ENCODE measurements at places on chromosomes 7 and 10. TPM values are rescaled to one million over a fixed set of nuclear protein-coding genes. Genes with fewer than 3 reads are reported as not detected.

The OPN1SW gene
- total RNA-seq = not detected

The SLC25A40 gene
- total RNA-seq = 27.2 TPM

The TMEM140 gene
- 0.92 TPM for total RNA-seq

The ELN gene
- total RNA-seq = 33.2 TPM

The NPSR1 gene
- total RNA-seq = 1.8 TPM

The NPC1L1 gene
- not detected for total RNA-seq

The COL1A2 gene
- total RNA-seq = 116 TPM

The FOXL3 gene
- total RNA-seq = not detected

The RNLS gene
- total RNA-seq = 8.8 TPM
